Bone marrow (tissue), 2 donors: ENCODE measurements at places on chromosomes 7 and 10.
A peak's percentile ranks its signal among the peaks of the same experiment; 100 is the strongest.

GRCh38 chr7:140079121-140079536 is 16.4 kb upstream of the PARP12 start:
- DNase-seq: no peak

- DNase-seq: peak; percentile 50
Observed at GRCh38 chr7:12211711-12212485, 804 bp downstream of the TMEM106B start.

- no peak for DNase-seq
Observed at GRCh38 chr7:6182993-6183392, 89.4 kb downstream of the CYTH3 start.

DNA sequence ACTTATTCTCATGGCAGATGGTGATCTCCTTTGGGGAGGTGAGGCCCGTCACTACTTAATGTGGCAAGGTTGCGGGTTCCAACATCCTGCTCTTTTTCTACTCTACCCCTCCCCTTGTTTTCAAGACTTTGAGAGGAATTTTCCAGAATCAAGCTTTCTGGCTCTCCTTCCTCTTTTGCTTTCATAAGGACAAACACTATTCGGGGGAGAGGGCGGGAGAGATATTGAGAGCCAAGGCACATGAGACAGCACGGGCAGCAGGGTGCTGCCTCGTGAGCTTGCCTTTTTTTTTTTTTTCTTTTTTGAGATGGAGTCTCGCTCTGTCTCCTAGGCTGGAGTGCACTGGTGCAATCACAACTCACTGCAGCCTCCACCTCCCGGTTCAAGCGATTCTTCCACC is 6.9 kb upstream of the PFKFB3 start:
- DNase-seq: no peak

GRCh38 chr7:37419496-37419895 is 29.2 kb downstream of the ELMO1 start:
- DNase-seq: no peak

GRCh38 chr10:7484456-7485243 is 73.8 kb upstream of the SFMBT2 start:
- DNase-seq: no peak

DNA sequence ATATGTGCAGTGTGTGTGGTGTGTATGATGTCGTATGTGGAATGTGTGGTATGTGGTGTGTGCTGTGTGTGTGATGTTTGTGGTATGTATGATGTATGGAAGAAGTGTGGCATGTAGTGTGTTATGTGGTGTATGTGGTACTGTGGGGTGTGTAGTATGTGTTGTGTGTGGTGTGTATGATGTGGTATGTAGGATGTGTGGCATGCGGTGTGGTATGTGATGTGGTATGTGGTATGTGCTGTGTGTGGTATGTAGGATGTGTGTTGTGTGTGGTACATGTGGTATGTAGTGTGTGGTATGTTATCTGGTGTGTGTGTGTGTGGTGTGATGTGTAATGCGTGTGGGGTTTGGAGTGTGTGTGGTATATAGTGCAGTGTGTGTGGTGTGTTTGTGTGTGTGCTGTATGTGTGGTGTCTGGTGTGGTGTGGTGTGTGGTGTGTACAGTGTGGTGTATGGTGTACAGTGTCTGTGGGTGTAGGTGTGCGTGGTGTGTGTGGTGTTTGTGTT is 129.6 kb downstream of the ATP6V0E2 start:
- DNase-seq: no peak

- DNase-seq: no peak
Observed at GRCh38 chr10:116270771-116271592, 2.0 kb downstream of the GFRA1 start.

GRCh38 chr7:77315182-77315591 is 101.0 kb downstream of the GSAP start:
- DNase-seq: no peak

- no peak for DNase-seq
Observed at GRCh38 chr7:151243408-151244195, 4.9 kb downstream of the SMARCD3 start.
